DMS79 treated with DMSO at 0.1 percent for 48 hours (cell line): ENCODE measurements at places on chromosomes 13 and 19.

DNA sequence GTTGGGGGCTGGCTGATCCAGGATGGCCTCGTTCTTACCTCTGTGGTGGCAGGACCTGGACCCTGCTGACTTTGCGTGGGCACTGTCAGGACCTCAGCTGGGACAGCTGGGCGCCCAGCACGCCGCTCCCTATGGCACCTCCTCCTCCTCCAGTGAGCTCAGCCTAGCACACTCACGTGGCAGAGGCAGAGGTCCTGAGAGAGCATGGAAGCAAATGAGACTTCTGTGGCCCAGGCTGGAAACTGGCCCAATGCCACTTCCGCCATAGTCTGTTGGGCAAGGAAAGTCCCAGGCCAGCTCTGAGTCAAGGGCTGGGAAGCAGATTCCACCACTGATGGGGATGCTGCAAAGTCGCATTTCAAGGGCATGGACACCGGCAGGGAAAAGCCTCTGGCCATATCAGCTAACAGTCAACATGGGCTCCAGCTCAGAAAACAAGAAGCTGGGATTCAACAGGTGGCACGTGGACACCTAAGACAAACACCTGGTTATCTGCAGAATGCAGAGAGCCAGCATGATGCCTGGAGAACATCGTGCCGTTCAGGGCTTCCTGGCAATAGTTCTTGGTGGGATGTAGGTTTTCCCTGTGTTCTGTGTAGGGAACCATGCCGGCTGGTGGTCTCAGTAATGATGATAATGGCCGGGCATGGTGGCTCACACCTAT is 16.7 kb downstream of the MYBPC2 start:
- no peak for DNase-seq

- DNase-seq = peak; percentile 44
These were observed 73.7 kb upstream of the IPO5 start for GRCh38 chr13:97879646-97880310.

- DNase-seq = no peak
These were observed 432.1 kb downstream of the TBC1D4 start for GRCh38 chr13:75049735-75050335.

DNA sequence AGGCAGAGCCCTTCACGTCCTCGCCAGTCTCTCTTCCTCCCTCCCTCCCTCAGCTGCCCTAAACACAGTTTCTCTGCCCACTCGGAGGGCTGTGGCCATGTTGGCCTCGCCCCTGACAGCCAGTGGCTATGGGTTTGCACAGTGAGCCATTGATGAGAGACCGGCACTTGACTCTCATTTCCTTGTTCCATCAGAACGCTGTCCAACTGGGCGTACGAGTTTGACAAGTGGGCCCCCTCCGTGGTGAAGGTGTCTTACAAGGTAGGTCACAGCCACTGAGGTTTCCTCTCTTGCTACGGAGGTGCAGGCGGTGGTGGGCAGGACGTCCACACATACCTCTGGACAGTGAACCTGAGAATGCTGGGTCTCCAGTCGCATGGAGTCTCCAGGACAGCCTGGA is 57.9 kb downstream of the SMARCA4 start:
- no peak for DNase-seq

DNA sequence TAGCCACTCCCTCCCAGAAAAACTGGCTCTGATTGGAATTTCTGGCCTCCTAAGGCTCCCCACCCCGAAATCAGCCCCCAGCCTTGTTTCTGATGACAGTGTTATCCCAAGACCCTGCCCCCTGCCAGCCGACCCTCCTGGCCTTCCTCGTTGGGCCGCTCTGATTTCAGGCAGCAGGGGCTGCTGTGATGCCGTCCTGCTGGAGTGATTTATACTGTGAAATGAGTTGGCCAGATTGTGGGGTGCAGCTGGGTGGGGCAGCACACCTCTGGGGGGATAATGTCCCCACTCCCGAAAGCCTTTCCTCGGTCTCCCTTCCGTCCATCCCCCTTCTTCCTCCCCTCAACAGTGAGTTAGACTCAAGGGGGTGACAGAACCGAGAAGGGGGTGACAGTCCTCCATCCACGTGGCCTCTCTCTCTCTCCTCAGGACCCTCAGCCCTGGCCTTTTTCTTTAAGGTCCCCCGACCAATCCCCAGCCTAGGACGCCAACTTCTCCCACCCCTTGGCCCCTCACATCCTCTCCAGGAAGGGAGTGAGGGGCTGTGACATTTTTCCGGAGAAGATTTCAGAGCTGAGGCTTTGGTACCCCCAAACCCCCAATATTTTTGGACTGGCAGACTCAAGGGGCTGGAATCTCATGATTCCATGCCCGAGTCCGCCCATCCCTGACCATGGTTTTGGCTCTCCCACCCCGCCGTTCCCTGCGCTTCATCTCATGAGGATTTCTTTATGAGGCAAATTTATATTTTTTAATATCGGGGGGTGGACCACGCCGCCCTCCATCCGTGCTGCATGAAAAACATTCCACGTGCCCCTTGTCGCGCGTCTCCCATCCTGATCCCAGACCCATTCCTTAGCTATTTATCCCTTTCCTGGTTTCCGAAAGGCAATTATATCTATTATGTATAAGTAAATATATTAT is 6.1 kb downstream of the FOSB start:
- DNase-seq = no peak

GRCh38 chr13:94339116-94339687 is 140.3 kb downstream of the DCT start:
- no peak for DNase-seq

- DNase-seq = peak; percentile 43
These were observed 26.3 kb downstream of the ZNF844 start for GRCh38 chr19:12090807-12091206.

GRCh38 chr13:51240958-51241357 is 18.8 kb downstream of the FAM124A start:
- no peak for DNase-seq

DNA sequence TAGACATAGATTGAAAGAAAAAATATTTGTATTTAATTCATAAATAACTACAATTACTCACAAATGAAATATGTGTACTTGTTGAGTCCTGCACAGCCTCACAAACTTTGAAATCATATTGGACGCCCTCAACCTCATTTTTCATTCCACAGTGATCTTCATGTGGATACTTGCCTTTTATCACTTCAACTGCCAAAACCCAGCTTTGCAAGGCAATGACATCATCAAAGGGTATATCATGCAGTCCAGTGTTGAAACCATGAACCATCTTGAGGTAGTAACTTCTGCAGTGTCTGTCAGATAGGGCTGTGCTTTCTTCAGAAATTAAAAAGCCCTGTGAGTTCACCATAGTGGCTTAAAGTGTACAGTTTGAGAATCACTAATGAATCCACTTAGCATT is 82.2 kb downstream of the HS6ST3 start:
- DNase-seq = no peak

- no peak for DNase-seq
These were observed 230.8 kb downstream of the POU4F1 start for GRCh38 chr13:78372581-78372980.

DNA sequence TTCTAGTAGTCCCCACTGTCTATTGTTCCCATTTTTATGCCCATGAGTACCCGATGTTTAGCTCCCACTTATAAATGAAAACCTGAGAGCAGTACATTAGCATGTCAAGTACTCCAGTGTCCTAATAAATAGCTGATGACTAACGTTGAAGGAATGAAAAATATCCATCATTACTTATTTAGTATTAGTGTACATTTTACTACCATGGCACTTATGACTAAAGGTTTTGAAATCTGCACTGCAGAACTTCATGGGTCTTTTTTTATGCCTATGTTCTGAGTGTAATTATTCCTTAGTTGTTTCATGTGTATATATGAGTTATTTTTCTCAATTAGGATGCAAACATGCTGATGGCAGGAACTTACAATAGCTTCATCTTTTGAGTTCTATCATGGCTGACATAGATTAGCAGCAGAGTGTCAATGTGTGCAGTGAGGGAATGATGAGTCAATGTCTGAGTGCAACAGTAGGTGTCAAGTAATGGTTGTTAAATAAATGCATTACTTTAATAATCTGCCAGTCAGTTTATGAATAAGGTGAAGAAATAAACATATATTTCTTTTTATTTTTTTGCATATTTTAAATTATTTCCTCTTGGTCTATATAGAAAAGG is 188.4 kb downstream of the ITGBL1 start:
- DNase-seq = no peak

DNA sequence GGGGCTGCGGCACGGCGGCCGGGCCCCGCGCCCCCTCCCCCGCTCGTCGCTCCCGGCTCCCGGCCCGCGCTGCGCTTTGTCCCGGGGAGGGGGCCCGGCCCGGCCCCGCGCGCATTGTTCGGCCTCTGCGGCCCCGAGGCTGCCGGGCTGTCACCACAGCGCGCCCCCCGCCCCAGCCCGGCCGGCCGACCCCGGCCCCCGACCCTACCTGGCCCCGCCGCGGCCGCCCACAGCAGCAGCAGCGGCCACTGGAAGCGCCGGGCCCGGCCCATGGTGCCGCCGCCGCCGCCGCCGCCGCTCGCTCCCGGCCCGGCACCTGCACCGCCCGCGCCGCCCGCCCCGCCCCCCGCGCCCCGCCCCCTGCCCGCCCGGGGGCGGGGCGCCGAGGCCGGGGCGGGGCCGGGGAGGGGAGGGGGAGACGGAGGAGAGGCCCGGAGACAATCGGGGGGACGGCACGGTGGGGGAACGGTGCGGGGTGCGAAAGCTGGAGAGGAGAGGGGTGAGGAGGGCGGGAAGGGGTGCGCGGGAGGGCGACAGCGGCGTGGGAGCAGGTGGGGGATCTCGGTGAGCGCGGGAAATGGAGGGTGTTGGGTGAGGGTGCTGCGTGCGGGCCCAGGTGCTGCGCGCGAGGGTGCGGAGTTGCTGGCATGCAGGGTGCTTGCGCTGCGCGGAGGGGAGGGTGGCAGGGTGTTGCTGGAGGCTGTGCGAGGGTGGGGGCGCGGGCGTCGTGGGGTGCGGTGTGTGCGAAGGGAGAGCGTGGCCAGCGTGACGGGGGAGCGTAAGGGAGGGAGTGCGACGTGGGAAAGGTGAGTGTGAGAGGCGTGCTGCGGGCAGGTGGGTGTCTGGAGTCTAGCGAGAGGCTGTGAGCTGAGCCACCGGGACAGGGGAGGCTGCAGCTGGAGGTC is at the start of gene CADM4:
TSS of gene CADM4 (minus strand) at position 332 of the 905 bp plus-strand sequence. CDS start at position 272, 60 bp downstream.
- peak; percentile 22 for DNase-seq

DNA sequence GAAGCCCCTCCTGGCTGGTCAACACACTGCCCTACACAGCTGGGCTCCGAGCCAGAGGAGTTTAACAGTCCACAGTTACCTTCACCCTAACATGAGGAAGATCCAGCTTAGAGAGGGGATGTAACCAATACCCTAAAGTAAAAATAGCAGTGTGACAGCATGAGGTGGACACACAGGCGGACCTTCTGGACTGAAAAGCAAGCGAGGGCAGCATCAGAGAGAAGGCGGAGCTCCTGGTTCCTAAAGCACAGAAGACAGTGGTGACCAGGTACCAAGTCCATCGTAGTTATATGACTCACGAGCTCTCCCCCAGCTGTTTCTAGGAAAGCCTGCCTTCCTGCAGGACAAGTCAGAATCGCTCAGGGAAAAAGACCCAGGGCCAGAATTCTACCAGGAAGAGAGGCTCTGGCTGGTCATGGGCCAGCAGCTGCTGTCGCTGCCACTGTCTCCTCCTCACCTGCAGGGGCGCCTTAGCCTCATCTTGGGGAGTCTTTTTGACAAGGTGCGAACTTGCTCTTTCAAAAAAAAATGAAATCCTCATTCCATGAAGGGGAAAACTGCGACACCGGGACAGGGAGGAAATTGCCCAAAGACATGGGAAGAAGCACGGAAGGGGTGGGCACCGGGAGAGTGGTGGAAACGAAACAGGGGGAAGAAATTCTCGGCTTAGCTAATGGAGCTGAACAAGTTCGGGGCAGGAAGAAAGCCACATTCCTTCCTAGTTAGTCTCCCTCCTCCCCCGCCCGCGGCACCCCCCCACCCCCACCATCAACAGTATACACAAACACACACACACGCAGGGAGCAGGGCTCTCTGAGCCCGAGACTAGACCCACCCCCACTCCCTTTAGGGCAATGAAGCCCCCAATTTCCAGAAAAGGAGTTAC is 1.7 kb downstream of the ELL start:
- DNase-seq = peak; percentile 65

GRCh38 chr13:52978989-52979388 is 49.6 kb upstream of the OLFM4 start:
- DNase-seq = no peak

DNA sequence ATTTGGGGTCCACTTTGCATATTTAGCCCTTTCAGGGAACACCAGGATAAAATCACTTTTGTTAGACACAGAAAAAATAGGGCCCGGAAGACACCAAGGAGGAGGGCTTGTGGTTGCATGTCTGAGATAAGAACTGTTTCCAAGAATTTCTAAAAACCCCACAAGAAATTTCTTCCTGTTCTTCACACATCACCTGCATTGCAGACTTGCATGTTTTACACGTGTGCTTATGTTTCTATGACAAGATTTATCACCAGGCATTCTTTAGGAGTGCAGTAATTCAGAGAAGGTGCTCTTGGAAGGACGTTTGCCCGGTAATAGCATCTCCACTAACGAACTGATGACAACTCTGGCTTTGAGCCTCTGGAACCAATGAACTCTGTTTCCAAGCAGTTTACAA is 7.1 kb upstream of the ACTL9 start:
- no peak for DNase-seq

DNA sequence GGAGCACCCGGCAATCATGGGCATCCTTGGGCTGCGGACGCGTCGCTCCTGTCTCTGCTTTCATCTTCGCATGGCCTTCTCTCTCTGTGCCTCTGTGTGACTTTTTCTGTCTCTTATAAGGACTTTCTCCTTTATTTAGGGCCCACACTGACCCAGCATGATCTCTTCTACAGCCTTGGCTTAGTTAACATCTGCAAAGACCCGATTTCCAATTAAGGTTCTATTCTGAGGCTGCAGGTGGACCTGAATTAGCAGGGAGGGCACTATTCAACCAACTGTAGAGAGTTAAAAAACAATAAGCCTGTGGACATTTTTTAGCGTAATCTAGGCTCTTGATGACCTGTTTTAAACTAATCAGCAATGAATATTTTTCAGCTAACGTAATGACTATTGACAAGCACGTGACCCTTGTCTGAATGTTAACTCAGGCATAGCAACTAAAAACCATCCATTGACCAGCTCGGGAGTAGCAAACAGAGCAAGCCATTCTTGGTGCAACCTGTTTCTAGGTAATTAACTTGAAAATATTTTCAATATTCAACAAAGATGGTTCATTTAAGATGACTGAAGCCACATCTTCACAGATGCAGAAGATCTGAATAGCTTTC is 15.2 kb downstream of the F10 start:
- no peak for DNase-seq

DNA sequence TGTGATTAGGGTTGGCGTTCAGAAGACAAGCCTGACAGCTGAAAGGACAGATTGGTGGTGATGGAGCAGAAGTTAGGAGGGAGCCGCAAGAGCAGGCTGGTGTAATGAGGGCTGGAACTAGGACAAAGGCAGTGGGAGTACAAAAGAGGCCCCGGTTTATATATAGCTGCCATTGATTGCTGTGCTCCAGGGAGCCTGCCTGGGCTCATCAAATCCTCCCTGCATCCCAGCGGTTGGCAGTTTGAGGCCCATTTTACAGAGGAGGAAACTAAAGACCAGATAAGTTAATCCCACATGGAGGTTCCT is 123.7 kb downstream of the CACNA1A start:
- no peak for DNase-seq

GRCh38 chr19:17532116-17532515 is 20.7 kb downstream of the PGLS start:
- DNase-seq = no peak
